NCI-H2029 (cell line): ENCODE measurements at places on chromosomes 3 and 15.

- DNase-seq = no peak
Observed at GRCh38 chr3:142224482-142225072, 808 bp downstream of the GK5 start.

DNA sequence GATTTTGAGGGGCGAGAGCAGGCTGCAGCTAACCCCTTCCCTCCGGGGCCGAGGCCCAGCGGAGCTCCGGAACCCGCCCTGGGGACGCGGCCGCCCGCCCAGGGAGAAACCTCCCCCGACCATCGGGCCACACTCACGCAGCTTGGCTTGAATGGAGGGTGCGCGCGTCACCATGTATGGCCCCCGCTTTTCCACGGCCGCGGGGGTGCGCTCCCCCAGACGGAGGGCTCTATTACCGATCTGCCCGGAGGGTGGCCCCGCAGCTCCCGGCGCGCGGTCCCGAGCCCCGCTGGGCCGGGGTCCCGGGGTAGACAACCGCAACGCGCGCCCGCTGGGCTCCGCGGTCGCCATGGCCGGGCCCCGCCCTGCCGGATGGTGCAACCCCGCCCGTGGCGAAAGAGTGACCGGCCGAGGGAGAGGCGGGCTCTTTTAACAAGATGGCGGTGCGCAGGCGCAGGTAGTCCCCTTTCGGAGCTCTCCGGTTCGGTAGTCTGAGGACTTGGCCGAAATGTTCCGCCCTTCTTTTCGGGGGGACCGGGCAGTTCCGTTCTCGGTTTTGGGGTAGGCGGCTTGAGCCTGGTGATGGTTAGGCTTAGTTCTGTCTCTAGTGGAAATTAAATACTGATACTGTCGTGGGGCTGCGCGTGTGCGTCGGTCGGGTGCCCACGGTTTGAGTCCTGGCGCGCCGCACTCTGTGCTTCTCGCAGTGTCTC, at the start of gene FAM219B:
Gene FAM219B, minus strand, starts transcription at position 402 of the 713 bp plus-strand sequence. Its CDS starts 51 bp downstream, at position 351.
- peak; percentile 57 for DNase-seq

GRCh38 chr3:108495717-108496116, 14.7 kb downstream of the MYH15 start:
- no peak for DNase-seq

GRCh38 chr3:186320862-186321568, 41.0 kb downstream of the DGKG start:
- DNase-seq = no peak

DNA sequence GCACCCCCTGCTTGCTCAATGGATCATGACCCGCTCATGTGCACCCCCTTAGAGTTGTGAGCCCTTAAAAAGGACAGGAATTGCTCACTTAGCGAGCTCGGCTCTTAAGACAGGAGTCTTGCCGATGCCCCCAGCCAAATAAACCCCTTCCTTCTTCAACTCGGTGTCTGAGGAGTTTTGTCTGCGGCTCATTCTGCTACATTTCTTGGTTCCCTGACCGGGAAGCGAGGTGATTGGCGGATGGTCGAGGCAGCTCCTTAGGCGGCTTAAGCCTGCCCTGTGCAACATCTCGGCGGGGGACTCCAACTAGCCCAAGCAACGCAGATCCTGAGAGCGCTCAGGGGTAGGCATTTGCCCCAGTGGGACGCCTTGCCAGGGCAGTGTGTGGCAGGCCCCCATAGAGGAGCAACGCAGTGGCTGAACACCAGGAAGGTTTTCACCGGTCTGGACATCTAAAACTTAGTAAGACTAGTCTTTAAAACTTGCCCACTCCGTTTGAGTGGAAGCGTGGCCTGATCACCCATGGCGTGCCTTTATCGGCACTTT, 9.5 kb downstream of the SLCO2A1 start:
- DNase-seq = no peak

DNA sequence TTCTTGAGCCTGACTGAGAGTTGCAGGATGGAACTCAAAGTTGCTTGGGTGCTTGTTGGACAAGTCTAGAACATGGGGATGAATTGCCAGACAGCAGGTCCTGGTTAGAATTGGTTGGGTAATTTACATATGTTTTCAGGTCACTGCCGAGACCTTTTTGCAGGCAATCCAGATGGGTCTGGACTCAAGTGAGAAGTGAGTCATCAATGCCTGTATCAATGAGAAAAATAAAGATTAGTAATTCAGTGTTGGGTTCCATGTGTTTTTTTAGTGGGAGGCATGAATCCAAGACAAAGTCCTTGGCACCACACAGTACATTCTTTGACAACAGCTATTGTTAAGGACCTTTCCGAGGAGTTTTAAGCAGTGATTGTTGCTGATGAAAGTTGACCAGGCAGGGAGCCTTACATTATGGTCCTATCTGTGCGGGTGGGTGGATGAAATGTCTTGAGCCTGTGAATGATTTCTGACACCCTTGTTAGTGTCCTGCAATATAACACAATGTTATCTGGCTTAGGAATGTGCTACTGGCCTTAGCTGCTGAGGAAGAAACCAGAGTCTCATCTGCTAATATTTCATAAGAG, 77.7 kb downstream of the CRYGS start:
- no peak for DNase-seq

DNA sequence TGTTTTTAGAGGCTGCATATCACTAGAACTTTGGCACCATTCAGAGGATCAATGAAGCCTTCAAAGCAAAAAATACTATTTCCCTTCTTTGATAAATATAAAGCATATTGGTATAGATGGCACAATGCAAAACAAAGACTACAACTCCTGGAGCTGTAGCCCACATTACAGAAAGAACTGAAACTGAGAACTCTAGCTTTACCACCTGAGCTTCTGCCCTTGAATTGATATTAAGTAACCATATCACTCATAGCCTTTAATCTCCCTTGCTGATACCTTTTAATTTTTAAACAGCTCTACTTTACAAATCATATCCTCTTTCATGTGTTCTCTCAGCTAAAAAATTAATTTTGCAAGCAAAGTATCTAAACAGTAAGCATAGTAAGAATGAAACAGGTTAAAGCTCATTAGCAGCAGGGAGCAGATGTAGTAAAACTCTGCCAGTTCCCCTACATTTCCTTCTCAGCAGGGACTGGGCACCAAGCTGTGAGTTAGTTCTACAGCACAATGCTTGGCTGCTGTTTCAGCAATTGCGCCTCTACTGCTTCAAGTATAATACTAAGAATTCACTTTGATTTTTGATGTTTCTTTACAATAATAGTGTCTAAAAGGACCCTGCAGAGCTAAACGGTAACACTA, 97.9 kb upstream of the NANOGP8 start:
- DNase-seq = no peak

GRCh38 chr3:106675451-106675850, 701.8 kb upstream of the CCDC54 start:
- no peak for DNase-seq

- no peak for DNase-seq
Observed at GRCh38 chr3:167843481-167843880, 108.0 kb downstream of the SERPINI1 start.

DNA sequence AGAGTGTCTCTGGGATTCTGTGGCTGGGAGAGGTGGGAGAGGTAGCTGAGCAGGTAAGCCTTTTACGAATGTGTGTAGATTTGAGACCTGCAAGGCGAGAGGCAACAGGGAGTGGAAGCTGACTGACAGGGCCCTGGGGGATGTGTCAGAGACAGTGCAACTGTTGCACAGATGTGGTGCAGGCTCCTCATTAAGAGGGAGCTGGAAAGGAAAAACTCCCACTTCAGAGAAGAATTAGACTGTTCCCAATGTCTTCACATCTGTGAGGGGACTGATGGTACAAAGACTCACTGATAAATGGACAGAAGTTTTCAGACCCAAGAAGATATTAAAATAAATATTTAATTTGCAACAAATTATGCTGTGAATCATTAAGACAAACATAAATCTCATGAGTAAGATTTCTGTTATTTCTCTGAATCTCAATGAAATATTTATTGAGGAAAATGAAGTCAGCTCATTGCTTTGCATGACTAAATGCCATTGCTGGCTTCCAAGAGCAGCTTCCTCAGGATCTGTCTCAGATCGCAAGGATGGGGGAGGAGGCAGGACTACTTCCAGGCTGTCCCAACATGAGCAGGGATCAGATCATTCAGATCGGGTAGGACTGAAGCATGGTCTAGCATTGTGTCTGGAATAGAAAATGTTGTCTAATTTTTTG, 127.3 kb upstream of the ROPN1 start:
- no peak for DNase-seq

DNA sequence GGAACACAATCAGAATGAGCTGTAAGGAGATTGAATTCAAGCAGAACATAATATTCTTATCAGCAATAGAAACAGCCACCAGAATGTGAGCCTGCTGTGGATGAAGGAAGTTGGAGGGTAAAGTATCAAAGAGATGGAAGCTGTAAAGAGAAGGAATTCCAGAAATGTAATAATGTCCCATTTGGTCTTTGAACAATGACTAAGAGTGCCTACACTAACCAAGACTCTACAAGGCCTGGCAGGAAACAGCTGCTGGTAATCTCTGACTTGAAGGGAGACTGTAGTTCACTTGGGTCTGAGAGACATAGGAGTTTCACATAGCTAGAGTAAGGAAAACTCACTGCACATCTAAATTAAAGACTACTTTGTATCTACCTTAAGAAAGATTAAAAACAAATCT, 1176.0 kb upstream of the ALCAM start:
- DNase-seq = no peak

DNA sequence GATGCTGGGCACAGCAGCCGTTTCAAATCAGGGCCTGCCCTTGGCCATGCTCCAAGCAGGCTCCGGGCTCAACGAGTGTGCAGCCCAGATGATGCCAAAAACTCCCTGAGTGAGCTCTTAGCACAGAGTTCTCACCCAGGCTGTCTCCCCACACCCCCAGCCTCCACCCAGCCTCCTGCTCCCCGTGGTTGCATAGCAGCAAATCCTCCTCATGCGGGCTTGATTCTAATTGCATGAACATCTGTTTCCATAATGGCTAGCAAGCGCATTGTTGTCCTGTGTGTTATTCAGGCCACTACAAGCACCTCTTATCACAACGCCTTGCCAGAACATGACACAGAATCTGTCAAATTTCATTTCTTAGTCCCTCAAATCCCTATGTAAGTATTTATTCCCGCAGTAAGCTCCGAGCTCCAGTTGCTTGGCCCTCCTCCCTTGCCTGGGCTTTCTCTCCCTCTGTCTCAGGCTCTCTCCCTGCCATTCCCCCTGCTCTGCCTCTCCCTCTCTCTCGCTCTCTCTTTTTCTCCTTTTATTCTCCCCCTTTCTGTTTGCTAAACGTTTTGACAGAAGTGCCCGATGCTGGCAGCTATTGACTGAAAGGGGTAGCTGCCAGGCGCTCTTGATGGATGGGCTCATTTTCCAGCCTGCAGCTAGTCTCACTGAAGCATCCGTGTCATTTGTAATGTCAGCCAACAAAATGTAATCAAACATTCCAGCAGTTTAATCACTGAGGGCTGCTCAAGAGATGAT, 306.5 kb downstream of the IL20RB start:
- DNase-seq = peak; percentile 50
